ENCODE measurements at places on chromosomes 11 and 22.

GRCh38 chr22:41996826-41997225, 1.8 kb upstream of the WBP2NL start:
- no peak for DNase-seq

DNA sequence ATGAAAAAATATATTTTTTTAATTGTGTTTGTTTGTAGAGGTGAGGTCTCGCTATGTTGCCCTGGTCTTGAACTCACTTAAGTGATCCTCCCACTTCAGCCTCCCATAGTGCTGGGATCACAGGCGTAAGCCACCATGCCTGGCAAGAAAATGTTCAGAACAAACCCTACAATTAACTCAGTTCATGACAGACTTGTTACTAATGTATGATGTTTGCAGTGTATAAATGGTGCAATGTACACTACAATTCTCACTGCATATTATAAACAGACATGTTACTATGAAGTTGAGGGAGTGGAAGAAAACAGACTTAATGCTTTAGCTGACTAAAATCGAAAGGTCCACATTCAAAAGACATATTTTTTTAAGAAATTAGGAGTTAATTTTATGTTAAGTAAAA, 59.0 kb downstream of the SIK3 start:
- DNase-seq, result no peak

GRCh38 chr11:120268686-120269085, 28.7 kb downstream of the POU2F3 start:
- no peak for DNase-seq

DNA sequence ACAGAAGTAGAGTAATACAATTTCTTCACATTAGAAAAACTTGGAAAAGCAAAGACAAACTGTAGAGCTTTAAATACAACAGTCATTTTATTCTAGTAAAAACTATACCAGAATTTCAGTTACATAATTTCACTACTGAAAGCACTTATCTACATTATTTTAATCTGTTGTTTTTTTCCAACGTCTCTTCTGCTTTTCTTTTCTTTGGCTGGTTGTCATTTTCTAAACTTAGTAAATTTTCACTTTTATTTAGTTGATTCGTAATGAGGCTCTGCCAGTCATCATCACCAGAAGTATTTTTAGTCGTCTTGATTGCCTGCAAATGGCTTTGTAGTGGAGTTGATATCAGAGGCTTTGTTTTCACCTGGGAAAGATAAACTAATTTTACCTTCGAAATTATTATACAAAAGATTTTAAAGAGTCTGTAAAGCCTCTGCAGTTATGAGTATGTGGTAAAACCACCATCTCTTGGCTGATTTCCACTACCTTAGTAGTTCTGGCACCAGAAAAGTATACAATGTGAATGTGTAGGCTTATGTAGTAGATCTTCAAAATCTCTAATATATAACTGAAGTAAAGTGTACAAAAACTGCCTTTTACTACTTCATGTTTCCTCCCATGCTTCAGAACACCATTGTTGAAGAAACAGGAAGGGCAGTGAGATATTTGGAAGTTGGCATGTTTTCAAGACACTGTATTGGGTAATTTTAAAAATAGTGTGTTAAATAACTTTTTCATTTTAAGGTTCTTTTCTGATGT, 19.2 kb downstream of the EIF3M start:
- no peak for DNase-seq

DNA sequence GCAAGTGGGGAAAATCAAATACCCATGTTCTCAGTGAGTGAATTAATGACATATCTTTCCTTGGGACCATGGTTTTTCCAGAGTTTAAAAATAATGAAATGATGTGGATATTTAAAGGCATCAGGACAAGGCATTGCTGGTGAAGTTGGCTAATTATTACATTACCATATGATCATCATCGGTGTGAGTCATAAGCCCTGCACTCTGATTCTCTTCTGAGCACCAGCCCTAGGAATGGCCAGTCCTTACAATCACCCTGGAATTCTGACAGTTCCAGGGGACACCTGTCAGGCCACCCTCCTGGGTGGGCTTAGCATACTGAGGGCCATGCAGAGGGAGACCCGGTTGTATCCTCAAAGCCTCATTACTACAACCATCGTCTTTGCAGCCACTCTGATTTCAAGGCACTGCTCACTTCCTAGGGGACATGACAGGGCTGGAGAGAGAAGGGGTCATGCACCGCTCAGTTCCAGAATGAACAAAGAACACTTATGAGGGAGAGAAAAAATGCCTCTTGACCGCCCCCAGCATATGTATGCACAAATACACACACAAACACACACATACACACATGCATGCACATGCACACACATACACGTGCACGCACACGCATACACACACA, 365.0 kb downstream of the MIAT start:
- no peak for DNase-seq

DNA sequence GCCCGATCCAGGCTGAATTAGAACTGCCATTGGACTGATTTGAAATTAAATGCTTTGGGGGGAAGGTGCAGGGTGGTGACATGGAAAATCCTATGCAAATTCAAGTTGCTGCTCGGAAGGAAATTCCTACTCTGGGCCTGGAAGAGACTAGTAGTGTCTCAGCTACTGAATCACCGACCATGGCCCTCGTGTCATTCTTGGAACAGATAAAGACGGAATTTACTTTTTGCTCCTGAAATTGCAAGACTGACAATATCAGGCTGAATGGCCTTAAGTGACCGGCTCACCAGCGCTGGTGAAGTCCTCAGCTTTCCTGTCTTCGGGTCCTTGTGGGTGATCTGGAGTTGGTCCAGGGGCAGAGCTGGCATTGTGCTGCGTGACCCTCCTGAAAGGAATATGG, 6.1 kb downstream of the ASCC2 start:
- DNase-seq, result no peak

- no peak for DNase-seq
Observed at GRCh38 chr11:134349109-134349801, 17.5 kb downstream of the GLB1L2 start.

GRCh38 chr11:72740060-72740424, 12.2 kb downstream of the ARAP1 start:
- DNase-seq, result no peak

GRCh38 chr22:17827466-17827865, 53.2 kb upstream of the BID start:
- no peak for DNase-seq

- DNase-seq, result peak; percentile 67
Observed at GRCh38 chr11:13210424-13210823, 67.2 kb upstream of the BMAL1 start.

DNA sequence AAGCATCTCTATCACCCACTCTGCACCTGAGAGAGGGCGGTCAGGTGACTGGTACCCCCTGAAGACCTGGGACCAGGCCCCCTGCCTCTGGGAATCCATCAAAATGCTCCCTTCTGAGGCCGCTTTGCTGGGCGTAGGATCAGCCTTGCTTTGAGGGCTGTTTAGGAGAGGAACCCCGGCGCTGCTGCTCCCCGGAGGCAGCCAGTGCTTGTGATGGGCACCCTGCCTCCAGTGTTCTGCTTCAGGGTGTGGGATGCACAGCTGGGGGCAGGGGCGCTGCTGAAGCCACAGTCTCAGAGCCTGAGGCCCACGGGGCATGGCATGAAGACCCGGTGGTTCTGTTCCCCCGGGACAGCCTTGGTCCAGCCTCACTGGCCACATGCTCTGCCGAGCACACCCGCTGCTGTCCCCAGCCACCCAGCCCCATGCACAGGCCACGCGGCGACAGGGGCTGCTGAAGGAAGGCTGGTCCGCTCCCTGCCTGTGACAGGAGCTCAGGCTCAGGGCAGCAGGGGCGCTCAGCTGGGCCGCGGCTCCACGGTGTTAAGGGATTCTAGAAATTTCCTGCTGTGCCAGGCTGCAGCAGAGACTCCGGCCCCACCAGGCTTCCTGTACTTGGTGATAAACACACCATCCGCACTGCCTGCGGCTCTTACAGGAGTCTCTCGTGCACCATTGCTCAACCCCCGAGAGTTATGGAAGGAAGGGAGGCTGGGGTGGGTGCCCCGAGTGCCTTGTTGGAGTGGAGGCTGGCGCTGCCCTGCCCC, 91.0 kb downstream of the KCNQ1 start:
- peak; percentile 6 for DNase-seq

DNA sequence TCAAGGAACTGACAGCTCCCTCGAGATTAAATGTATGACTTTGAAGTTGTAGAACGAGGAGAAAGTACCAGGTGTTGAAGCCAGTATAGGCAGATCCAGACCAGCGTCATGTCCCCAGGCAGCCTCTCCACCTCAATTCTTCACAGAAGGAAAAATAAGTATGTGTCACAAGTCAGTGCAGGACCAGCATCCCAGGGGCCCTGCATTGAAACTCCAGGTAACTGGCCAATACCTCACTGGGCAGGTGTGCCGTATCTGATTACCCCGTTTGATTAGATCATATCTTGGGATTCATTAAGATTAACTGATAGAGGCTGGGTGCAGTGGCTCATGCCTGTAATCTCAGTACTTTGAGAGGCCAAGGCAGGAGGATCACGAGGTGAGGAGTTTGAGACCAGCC, 466.7 kb upstream of the B3GAT1 start:
- no peak for DNase-seq

- no peak for DNase-seq
Observed at GRCh38 chr11:58905011-58905720, 34.1 kb upstream of the GLYATL1 start.

DNA sequence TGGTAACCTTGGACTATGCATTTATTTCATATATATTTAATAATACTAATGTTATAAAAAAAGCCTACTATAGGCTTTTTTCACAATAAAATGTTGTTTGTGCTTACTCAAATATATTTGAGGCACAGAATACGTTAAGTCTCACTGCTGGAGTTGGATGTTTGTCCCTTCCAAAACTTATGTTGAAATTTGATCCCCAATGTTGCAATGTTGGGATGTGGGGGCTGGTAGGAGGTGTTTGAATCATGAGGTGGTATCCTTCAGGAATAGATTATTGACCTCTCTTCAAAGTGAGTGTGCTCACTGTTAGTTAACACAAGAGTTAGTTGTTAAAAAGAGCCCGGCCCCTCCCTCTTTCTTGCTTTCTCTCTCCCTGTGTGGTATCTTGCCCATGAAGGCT, 1295.9 kb downstream of the JRKL start:
- no peak for DNase-seq

- DNase-seq, result no peak
Observed at GRCh38 chr11:118289401-118289800, 15.1 kb upstream of the CD3E start.

DNA sequence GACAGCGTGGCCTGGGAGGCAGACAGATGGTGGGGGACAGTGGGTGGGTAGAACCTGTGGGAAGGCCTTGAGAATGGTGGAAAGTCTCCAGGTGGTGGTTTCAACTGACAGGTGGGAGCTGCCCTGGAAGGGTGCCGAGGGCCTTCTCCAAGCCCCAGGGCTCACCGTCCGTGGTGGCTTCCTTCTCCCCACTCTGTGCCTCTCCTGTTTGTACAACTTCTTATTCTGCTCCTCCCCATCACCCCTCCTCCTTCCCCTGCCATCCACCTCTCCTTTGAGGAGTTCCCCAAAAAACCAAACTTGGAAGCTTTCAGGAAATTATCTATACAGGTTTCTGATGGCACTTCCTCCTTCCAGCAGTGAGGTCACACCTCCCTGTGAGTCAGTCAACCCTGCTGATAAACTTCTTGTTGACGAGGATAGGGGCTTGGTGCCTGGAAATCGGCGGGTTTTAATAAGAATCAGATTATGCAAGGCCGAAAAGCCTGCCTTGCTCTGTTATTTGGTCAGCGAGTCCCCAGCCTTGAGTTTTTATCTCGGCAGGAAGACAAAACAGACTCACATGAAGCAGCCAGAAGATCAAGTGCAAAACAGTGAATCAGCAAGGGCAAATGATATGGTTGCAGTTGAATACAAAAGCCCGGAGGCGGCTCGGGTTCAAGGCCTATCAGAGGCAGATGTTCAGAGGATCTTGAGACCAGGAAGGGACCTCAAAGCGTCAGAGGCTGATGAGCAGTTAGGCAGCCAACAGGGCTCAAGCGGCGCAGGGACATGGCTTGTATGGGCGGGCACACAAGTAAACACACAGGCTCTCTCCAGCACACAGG, 9.5 kb upstream of the ST3GAL4 start:
- no peak for DNase-seq

DNA sequence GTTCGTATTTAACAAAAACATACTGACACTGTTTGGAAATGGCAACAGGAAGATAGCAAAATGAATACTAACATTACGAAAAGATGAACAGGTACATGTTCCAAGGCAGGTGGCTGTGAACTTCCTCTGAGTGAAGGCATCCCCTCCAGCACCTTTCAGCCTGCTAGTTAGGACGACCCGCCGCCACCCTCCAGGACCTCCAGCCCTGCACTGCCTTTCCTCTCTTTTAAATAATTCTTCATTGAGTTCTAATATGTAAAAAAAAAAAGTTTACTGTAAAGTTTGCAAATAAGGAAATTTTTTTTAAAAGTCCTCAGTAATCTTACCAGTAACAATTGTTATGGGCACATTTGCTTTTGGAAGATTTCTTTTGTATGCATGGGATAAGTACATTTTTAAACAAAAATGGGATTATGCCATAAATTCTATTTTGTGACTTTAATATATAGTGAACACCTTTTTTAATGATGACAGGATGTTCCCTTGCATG, 6.0 kb downstream of the NEAT1 start:
- DNase-seq, result peak; percentile 73

- no peak for DNase-seq
Observed at GRCh38 chr11:93054881-93055280, 85.4 kb downstream of the MTNR1B start.

GRCh38 chr11:82176365-82176764, 557.3 kb downstream of the FAM181B start:
- DNase-seq, result no peak

- no peak for DNase-seq
Observed at GRCh38 chr11:6542727-6543126, 45.6 kb downstream of the DNHD1 start.

GRCh38 chr22:21043860-21044535, 1.7 kb upstream of the LRRC74B start:
- no peak for DNase-seq

DNA sequence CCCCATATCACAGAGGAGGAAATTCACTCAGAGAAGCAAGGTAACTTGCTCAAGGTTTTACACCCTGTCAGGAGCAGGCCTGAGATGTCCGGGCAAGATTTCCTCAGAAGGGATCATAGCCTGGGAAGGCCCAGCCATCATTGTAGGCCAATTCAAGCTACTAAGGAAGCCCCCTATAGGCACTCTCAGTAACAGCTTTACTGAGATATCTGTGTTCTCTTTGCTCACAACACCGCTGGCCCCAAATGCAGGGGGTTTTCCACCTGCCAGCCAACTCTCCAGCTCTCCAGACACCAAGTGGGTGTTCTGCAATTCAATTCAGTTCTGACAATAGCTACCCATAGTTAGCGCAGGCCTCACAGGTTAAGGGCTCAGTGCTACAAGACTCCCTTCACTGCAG, 84.0 kb downstream of the SLC36A4 start:
- DNase-seq, result no peak

- no peak for DNase-seq
Observed at GRCh38 chr11:69186316-69187260, 30.9 kb downstream of the SMIM38 start.

GRCh38 chr11:6687876-6688275, 4.7 kb upstream of the MRPL17 start:
- no peak for DNase-seq

- DNase-seq, result no peak
Observed at GRCh38 chr11:104124979-104125378, 39.0 kb downstream of the PDGFD start.
